ENCODE measurements at places on chromosomes 4 and X. TPM values are rescaled to one million over a fixed set of nuclear protein-coding genes. Genes with fewer than 3 reads are reported as not detected.

The COL4A5 gene
- 107 TPM for polyA plus RNA-seq

The SCLT1 gene
- polyA plus RNA-seq: 15.8 TPM

The TLR3 gene
- 8.6 TPM for polyA plus RNA-seq

The MBNL3 gene
- 31.5 TPM for polyA plus RNA-seq

The FAM9B gene
- polyA plus RNA-seq: 0.18 TPM

The UGT2B17 gene
- not detected for polyA plus RNA-seq

- no peak for DNase-seq
Observed at GRCh38 chr4:183828125-183828524, 77.0 kb upstream of the STOX2 start.

DNA sequence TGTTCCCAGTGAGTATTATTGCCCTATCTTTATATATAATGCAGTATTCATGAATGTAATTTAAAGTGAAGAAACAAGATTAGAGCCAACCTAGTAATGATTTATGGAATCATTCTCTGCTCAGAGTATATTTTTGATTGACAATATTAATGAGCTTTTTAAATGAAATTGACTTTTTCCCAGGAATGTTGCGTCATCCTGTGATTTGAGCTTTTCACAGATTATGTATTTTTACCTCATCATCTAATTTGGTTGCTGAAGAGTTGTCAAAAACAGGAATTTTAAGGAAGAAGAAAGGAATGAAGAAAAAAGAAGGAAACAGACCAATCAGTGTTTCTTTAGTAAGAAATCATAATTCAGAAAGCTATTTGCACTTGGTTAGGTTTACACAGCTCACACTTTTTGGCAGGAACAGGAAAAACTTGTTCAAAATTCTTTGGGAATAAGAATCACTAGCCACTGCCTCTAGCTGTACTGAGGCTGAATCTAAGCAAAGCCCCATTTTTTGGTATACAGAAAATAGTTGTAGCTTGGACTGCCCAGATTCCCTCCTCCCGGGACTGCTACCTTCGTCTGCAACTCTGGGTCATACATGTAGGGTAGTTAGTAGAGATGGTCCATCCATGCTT is 27.3 kb downstream of the EXOC1 start:
- DNase-seq: no peak

- no peak for DNase-seq
Observed at GRCh38 chrX:130756233-130756632, 146.8 kb downstream of the ENOX2 start.

GRCh38 chr4:74258963-74259362 is 49.3 kb upstream of the EPGN start:
- no peak for DNase-seq

DNA sequence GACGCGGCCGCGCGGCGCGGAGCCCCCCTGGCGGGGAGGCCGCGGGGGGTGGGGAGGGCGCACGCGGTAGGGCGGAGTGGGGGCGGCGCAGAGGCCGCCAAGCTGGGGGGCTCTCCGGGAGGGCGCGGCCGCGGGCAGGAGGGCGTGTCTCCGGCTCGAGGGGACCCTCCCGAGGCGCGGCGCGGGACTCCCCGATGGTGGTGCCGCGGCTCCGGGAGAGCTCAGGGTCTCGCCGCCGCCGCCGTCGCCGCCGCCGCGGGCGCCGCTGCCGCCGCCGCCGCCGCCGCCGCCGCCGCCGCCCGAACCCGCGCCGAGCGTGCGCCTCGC is 165 bp upstream of the PTCHD1 start:
- no peak for DNase-seq

GRCh38 chrX:51876441-51876840 is 17.0 kb upstream of the MAGED1 start:
- no peak for DNase-seq

DNA sequence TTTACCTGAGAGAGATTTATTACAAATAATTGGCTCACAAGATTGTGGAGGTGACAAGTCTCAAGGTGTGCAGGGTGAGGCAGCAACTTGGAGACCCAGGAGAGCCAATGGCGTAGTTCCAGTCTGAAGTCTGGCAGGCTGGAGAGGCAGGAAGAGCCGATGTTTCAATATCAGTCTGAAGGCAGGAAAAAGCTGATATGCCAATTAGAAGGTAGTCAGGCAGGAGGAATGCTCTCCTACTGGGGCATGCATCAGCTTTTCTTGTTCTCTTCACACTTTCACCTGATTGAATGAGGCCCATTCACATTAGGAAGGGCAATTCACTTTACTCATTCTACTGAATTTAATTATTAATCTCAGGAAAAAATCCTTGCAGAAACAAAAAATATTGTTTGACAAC is 1351.7 kb upstream of the ADGRL3 start:
- DNase-seq: no peak

GRCh38 chr4:152100379-152101201 is 339.8 kb upstream of the GATB start:
- no peak for DNase-seq

DNA sequence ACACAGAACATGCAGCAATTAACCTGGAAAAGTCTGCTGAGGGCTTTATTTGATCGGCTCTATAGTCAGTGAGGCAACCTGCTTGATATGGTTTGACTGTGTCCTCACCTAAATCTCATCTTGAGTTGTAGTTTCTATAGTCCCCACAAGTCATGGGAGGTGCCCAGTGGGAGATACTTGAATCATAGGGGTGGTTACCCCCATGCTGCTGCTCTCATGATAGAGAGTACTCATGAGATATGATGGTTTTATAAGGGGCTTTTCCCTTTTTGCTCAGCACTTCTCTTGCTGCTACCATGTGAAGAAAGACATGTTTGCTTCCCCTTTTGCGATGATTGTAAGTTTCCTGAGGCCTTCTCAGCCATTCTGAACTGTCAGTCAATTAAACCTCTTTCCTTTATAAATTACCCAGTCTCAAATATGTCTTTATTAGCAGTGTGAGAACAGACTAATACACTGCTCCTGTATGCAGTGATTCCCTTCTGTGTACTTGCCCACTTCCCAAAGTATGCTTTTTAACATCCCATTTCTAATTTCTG is 78.2 kb downstream of the NPFFR2 start:
- DNase-seq: no peak

DNA sequence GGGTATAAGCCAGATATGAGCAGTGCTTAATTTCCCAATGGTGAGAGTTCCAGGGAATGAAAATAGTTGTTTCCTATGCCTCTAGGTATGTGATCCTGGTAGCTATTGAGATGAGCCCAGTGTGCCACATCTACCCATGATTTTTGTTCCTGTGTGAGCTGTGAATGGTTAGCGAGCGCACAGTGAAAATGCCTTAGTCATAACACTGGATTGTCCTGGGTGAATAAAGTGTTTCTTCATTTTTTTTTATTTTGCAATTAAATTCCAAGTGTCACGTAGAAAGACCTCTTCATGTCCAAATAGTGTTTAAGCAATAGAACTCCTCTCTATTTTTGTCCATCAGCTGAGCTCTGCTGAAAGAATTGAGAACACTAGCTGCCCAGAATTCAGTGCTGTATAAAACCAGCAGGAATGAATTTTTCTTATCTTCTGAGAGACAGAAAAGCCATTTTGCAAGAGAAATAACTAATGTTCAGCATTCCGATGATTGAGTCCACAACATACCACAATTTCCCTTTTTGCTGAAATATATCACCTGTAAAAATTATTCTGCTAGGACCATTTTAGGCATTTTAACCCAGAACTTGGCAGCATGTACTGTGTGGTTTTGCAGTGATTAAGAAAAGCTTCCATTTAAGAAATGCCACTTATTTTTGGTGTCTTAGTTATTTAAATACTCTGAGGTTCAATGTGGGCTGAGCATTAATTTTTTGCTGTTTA is 5.6 kb downstream of the MAOA start:
- DNase-seq: no peak

DNA sequence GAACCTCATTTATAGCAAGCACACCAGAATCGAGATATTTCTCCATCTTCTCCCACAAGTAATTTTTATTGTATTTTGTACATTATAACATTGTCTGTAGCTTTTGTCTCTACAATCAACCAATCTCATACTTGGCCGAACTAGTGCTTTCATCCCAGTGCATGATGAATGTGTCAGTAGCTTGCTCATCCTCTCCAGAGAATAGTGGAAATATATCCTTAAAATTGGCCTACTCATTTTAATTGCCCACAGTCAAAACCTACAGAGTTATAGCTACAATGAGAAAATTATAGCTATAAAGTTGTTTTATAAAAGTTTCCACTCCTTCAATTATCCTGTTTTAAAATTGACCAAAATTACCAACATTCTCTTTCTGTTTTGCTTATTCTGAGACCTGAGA is 103.8 kb downstream of the MAPK10 start:
- DNase-seq: no peak

- DNase-seq: no peak
Observed at GRCh38 chr4:86432559-86433134, 72.8 kb upstream of the MAPK10 start.

Measured in renal cortex interstitium (tissue), 15 donors.